ENCODE measurements at places on chromosomes 5 and 9.

DNA sequence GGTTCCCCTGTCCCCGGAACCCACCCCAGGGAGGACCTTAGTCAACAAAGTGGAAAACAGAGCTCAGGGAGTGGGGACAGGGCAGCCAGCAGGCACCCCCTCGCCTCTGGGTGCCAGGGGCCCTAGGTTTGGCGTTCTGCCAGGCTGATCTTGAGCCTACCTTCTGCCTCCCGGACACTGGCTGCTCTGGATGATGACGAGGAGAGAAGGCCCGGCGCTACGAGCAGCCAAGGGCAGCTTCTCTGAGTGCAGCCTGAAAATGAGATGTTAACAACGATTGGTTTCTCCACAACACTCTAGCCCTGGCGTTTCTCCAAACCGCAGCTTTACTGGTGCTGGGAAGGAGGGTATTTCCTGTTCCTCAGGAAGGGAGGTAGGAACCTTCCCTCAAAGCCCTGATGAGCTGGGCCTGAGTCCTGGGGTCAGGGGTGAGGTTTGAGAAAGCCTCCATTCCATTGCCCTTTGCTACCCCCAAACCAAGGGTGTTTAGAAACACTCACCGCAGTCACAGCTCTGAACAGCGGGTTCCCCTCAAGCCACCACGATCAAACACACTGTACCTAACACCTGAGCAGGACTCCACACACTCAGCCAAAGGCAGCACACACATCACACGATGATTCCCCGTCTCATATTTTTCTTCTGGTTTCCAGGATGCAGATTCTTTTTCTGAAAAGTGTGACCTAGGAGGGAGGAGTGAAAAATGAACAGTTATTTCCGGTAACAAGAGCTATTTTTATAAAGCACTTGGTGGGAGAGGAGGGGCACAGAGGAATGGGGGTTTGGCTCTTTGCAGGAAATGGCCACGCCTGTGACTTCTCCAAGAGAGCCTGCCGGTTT, at the start of gene STING1:
Gene STING1 (minus strand): TSS at position 709 of the 840 bp plus-strand sequence. CDS start 1,054 bp downstream, outside the sequence.
- DNase-seq = peak; percentile 33

- no peak for DNase-seq
Measured at GRCh38 chr9:114532561-114533237, 27.4 kb upstream of the WHRN start.

DNA sequence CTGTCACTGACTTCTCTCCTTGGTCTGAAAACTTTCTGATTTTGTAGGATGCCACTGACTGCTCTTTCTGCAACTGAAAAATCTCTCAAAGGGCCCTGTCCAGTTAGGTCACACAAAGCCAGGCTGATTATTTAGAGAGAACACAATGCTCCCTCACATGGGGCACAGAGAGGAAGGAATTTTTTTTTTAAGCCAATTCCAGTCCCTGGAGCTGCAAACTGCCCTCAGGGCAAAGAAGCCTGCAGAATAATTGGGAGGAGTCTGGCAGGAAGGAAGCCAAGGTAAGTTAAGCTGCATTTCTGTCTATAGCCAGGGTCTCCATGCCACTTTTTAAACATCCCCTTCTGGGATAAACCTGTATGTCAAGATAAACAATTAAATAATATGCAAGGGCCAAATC, 305.5 kb downstream of the ZSWIM6 start:
- no peak for DNase-seq

- DNase-seq = no peak
Measured at GRCh38 chr5:162806195-162806594, 631.2 kb upstream of the CCNG1 start.

DNA sequence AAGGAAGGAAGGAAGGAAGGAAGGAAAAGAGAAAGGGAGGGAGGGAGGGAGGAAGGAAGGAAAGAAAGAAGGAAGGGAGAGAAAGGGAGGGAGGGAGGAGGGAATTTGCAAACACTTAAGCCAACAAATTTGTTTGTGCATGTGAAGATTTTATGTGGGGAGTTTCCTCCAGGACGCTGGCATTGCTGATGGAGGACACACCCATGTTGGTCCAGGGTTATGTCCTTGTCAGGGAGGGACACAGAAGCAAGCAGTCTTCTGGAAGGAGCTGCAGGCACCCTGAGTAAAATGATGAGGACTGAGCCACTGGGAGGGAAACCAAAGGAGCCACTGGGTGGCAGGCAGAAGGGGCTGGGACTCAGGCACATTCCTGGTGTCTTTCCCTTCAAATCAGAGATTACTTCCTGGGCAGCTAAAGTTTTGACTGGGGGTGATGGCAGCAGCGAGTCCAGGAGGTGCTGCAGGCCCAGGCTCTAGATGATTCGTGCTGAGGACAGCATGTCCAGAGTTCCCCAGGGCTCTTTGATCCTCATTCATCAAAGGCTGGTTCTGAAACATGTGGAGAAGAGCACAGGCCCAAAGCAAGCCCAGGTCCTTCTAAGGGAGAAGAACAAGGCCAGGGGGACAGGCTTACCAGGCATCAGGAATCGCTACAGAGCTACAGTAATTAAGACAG, 109.2 kb downstream of the PAX5 start:
- no peak for DNase-seq

DNA sequence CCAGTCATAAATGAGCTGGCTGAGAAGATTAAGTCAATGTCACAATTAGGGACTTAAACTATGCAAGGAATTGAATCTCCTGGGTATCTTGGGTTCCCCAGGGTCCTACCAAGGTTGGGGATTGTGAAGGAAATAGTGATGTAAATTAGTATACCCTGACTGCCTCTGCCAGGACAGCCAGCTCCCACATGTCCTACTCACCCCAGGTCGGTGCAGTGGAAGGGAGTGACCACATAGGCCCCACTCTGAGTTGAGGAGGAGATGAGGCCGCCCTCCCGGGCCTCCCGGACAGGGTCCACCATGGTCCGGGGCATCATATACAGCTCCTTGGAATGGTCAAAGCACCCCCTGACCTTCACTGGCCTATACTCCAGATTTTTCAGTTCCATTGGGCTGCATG, 2.7 kb downstream of the SURF1 start:
- DNase-seq = no peak

DNA sequence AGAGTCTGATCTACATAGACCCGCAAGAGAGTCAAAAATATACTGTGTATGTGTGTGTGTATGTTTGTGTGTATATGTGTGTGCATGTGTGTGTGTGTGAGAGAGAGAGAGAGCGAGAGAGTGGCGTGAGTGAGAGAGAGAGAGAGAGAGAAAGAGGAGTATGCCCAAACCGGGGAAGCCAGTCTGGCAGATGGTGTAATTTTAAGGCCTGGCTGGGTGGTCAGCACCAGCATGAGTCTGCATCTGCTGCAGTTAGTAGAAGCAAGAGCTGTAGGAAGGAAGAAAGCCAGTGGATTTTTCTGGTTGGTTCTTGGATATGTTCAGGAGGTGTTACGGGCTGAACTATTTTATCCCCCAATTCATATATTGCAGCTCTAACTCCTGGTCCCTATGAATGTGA, 75.2 kb downstream of the ACTBL2 start:
- DNase-seq = no peak

DNA sequence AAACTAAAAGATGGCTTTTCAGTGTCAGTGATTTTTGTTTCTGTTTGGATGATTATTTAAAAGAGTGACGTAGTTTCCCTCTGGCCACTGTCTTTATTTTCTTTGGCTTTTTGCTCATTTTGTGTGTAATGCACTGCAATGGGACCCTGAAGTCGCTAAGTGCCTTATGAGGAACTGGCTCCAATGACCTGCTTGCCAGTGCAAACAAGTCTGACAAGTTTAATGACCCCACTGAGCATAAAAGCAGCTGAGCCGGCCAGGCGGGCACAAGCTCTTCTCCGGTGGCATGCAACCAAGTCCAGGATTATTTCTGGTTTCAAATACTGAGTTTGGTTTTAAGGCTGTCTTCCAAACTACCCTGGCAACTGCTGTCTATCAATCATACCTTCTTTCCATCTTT, 15.6 kb upstream of the GNA14 start:
- DNase-seq = no peak

DNA sequence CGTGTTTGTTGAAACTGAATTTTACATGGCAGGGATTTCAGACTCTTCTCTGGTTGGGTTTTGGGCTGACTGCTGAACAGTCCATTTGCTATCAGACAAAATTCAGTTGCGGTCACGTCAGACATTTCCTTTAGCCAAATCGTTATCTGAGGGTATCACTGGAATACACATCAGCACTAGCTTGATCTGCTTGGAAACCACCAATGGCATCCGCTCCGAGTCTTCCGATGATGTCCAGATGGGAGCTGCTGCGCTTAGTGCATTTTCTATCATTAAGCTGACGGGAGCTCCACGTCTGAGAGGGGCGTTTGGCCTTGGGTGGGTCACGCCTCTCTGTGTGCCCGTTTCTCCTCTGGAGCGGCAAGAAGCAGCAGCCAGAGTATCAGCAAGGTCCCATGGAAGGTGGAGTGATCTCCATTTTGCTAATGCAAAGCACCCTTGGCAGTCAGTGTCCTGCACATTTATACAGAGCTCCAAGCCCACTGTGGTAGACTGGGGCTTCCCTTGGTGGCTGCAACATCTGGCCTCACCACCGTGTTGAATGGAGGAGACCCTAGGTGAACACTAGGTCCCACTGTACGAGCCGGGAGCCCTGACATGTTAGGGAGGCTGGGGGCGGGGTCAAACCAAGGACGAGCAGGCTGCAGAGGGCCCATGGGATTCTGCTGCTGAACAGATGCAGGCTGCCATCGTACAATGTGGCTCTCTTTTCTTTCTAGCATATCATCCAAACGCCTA, 134.6 kb upstream of the PHYKPL start:
- no peak for DNase-seq

DNA sequence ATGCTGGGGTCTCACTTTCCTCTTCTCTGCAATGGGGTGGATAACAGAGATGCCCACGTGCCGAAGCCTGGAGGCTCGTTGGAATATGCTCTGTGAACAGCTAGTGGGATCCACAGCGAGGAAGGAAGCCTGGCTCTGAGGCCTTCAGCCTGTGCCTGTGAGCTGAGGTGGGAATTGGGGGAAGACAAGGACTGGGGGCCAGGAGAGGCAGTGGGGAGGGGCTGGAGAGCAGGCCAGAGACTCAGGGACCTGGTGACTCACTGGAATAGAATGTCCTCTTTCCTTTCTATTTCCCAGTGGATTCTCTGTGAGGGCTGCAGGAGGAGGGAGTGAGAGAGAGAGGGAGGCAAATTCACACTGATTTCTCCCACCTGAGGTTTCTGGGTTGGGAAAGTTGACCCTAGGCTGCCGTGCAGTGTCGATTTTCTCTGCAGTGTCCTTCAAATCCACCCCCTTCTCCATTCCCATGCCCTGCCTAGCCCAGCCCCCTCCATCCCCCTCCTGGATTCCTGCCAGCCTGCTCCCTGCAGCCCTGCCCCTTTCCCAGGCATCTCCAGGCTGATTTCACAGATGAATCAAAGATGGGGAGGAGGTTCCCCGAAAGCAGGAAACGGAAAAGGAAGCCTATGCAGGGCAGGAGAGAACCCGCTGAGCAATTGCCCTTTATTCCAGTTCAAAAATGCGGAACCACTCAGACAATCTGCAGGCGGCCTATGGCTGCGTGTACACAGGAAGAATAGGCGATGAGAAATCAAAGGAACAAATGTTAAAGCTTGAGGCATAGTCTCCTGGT, 1.4 kb upstream of the SPAAR start:
- DNase-seq = no peak

- no peak for DNase-seq
Measured at GRCh38 chr9:107693625-107694326, 204.2 kb upstream of the KLF4 start.

GRCh38 chr9:75185585-75186170, 97.4 kb downstream of the OSTF1 start:
- DNase-seq = no peak

DNA sequence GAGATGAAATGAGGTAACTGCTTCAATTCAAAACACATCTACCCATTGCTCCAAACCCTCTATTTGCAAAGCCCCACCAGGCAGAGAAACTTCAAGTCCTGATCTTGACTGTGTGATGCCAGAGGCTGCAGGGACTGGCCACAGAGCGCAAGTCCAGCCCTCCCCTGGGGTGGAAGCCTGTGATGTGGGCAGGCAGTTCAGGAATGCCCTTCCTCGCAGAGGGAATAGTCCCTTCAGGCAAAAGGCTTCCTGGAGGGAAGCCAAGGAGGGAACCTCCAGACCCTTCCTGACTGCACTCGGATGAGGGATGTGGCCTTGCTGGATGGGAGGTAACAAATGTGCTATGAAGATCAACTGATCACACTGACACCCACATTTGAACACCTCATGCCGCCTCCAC, 131.2 kb downstream of the SLIT3 start:
- no peak for DNase-seq

- no peak for DNase-seq
Measured at GRCh38 chr5:43592363-43592762, 10.6 kb upstream of the NNT start.

GRCh38 chr9:115507148-115507547, 389.2 kb upstream of the TNC start:
- DNase-seq = no peak

GRCh38 chr5:95822542-95823181, at the start of gene GLRX:
Gene GLRX, minus strand, starts transcription at chr5:95822726. Its CDS starts 64 bp downstream, at chr5:95822662.
- DNase-seq = peak; percentile 33

DNA sequence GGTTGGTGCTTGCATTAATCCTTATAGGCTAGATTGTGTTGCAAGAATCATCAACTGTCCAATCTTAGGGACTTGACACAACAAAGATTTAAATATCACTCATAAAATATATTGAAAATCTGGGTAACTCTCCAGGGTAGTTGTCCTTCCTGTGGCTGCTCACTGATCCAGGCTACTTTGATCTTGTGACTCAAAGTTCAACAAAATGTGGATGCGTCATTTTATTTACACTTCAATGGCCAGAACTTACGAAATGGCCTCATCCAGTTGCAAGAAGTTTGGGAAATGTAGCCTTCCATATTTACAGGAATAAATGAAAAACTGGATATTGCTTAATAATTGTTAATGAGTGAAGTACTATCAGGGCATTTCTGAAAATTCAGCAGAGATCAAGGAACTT, 235.5 kb upstream of the ACTBL2 start:
- DNase-seq = no peak

DNA sequence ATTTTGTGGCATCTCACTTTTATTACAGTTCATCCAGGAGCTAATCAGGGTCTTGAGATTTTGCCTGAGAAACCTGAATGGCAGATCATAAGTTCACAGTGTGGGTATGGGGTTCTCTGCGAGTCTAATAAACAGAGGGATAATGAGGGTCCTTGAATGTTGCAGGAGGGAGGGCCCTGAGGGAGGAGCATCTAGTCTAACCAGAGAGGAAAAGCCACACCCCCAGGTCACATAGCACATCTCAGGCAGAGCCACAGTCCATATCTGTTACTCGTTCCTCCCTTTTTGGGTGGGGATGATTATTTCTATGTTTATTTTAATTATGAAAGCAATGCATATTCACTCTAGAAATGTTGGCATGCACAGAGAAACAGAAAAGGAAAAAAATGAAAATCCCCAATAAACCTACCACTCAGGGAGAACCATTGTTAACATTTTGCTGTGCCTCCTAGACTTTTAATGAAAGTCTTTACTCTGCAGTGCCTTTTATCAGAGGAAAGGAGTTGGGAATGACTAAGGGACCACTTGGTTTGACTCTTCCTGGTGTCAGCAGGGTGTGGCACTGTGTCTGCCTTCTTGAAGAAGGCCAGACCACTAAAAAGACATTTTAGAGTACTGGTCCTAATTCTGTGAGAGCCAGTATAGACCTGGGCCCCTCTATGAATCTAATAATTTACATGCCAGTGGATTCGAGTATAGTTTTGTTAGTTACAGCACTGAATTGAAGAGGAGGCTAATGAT, 2.8 kb downstream of the GALNT12 start:
- no peak for DNase-seq

- DNase-seq = no peak
Measured at GRCh38 chr5:82291420-82291819, 13.3 kb upstream of the RPS23 start.

GRCh38 chr5:175246242-175246888, 197.6 kb downstream of the DRD1 start:
- no peak for DNase-seq

All from esophagus squamous epithelium (tissue), 5 donors.